Uterus (tissue), 4 donors: ENCODE measurements at places on chromosomes 5 and 9. TPM values are rescaled to one million over a fixed set of nuclear protein-coding genes. Genes with fewer than 3 reads are reported as not detected.

ARL14EPL gene
- total RNA-seq: not detected

DNA sequence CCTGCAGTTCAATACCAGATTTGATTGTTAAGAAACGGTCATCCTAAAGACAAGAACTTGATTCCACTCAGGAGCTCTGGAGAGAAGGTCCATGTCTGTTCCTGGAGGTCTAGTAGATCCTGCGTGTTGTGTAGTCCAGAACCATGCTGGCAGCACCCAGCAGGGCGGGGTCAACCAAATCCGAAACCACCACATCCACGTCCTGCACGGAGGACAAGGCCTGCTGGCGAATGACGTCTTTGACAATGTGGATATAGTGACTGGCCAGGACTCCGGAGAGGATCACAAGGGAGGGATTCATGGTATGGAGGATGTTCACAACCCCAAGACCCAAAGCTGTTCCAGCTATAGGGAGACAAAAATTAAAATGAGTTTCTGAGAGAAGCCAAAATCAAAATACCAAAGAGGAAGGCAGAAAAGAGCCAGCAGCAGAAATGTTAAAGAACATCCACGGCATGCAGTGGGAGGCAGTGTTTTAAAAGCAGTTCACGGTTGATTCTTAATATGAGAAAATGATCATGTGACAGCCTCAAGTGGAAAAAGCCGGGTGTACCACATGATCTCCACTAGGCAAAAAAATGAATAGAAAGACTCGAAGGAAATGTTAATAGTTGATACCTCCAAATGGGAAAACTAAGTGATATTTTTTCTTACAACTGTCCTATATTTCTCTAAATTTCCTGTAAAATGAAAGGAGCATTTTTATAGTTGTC, 26.7 kb downstream of the CLTA start:
- DNase-seq: no peak

DNA sequence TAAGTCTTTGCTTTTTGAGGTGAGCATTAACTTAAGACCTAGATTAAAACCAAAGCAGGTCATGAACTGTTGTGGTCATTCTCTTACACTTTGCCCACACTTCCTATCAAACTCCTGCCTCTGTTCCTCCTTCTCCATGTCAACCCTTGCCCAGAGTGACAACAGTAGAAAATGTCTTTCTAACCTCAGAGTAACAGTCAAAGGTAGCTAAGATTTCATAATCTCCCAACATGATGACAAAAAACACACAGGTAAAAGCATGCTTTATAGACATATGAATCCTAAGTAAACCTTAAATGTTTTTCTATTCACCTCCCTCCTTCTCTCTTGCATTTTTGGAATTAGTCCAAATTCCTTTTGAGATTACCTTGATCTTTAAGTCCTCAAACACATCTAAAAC, 422.3 kb downstream of the SPATA31D1 start:
- no peak for DNase-seq

GRCh38 chr9:124010303-124010664, 1.3 kb upstream of the LHX2 start:
- DNase-seq: no peak

DNA sequence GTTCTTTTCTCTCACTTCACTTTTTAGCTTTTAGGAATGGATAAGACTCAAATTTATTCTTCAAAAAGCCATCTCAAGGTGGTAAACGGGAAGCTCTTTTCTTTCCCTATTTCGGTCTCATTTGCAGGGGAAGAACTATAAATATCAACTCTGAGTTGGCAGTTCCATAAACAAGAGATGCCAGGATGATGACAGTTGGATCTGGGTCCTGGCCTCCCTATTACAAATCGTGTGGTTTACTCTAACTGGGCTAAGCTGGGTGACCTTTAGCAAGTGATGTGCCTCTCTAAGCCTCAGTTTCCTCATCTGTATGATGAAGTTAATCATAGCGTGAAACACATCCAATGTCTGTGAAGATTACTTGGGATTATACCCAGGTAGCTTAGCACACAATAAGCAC, 44.2 kb downstream of the TLE4 start:
- no peak for DNase-seq

DNA sequence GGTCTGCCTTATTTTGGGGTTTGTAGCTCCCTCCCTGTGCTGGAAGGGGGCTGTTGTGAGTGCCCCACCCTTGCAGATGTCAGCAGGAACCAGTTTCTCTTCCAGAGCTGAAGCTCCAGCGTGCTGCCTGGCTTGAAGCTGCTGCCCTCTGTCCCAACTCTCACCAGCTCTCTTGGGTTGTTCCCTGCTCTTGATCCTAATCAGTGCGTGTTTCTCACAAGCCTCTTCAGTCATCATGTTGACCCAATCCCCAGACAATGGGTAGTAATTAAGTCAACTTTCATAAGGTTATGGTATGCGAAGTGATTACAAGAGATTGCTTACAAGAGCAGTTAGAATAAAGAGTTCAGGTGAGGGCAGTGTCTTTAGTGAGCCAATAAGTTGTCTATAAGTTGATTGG, 57.0 kb downstream of the PDE8B start:
- no peak for DNase-seq

DNA sequence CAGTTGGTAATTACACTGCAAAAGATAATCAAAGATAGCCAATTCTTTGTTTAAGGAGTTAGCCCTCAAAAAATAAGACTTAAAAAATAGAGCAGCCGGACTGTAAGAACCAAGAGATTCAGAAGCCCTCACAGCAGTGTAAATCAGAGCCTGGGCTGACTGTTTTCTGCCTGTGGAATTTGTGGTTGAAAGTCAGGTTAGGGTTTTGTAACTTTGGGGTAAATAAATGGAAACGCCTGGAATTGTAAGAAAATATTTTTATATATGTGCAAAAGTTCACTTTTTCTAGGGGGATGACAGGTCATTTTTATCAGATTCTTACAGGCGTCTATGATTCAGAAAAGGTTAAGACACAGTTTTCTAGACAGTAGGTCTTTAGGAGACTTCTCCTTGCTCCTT, 35.6 kb downstream of the KLHL3 start:
- no peak for DNase-seq

GRCh38 chr9:70156729-70157128, 102.0 kb upstream of the SMC5 start:
- no peak for DNase-seq
